ENCODE measurements at places on chromosomes 1 and 21.

DNA sequence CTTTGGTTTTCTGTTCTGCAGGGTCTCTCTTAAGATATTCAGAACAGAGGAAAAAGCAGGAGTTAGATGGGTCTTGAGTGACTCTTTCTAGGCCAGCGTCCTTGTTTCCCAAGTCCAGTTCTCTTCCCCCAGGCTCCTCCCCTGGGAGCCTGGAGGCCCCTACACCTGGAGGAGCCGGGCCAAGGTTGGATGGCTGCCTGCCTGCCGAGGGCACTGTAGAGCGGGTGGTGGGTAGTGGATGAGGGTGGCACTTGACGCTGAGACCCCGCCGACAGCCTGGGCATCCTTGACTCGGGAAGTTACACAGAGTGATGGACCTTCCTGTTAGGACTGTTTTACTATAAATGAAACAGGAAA is 17.4 kb upstream of the KANK4 start:
- no peak for DNase-seq

DNA sequence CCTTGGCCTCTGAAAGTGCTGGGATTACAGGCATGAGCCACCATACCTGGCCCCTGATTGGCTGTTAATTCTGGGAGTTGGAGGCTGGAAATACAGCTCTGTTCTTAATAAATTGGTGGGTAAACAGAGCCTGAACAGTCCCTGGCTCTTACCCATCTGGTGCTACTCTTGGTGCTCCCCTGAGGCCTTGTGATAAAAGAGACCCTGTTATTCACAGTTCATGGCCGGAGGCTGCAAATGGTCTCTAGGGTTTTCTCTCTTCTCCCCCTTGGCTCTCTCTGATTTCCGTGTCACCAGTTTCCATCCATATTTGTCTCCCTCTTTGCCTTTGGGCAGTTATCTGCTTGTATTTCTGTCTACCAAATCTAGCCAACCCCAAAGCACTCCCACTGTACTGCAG is 17.2 kb downstream of the NFASC start:
- no peak for DNase-seq

- no peak for DNase-seq
These were observed 186.4 kb upstream of the ZNHIT6 start for GRCh38 chr1:85894651-85895050.

- no peak for DNase-seq
These were observed 75.4 kb downstream of the AHCTF1 start for GRCh38 chr1:246856371-246856770.

DNA sequence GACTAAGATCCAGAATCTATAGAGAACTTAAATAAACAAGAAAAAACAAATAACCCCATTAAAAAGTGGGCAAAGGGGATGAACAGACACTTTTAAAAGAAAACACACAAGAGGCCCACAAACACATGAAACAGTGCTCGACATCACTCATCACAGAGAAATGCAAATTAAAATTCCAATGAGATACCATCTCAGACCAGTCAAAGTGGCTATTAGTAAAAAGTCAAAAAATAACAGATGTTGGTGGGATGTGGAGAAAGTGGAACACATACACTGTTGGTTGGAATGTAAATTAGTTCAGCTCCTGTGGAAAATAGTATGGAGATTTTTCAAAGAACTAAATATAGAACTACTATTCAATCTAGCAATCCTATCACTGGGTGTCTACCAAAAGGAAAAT is 143.1 kb downstream of the IFI44 start:
- DNase-seq: no peak

- no peak for DNase-seq
These were observed 23.5 kb downstream of the NTPCR start for GRCh38 chr1:232973652-232974611.

GRCh38 chr1:89201106-89201794 is 2.5 kb upstream of the GBP4 start:
- no peak for DNase-seq

DNA sequence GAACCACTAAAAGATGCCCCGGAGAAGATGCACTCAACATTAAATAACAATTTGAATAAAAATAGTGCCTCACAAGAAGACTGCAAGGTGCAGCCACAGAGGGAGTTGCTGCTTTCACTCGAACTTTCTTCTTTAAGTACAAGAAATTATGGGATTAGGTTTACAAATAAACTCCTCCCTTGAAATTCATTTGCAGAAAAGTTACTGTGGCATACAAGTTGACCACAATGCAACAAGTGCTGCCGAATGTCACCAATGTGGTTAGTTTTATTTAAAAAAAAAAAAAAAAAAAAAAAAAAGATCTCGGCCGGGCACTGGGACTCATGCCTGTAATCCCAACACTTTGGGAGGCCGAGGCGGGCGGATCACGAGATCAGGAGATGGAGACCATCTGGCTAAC is 76.8 kb upstream of the RAB4A start:
- DNase-seq: no peak

DNA sequence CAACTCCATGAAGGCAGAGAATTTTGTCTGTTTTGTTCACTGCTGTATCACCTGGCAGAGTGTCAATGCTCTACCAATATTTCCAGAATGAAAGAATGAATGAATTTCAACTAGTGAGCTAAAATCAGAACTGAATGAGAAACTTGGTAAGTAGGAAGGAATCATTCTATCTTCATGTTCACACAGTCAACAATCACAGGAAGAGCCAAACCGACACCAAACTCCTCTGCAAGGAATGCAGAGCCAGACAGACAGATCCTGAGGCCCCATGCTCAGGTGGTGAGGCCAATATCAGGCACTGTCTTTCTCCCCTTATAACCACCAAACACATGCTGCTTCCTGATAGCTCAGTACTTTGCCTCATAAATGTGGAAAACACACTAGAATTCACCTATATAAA is 139.1 kb downstream of the SLC45A1 start:
- no peak for DNase-seq

- no peak for DNase-seq
These were observed 76.5 kb downstream of the GALNT2 start for GRCh38 chr1:230143534-230143933.

DNA sequence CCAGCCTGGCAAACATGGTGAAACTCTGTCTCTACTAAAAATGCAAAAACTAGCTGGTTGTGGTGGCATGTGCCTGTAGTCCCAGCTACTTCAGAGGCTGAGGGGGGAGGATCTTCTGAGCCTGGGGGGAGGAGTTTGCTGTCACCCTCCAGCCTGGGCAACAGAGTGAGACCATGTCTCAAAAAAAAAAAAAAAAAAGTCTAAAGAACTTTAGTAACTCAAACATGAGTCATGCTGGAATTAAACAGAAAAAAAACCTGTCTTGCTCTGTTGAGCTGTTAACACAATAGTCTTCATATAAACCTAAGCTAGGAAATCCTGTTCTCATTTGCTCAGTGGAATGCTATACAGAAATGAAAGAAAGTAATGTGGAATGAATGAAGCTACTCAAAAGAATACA is 16.7 kb upstream of the DISP1 start:
- no peak for DNase-seq

DNA sequence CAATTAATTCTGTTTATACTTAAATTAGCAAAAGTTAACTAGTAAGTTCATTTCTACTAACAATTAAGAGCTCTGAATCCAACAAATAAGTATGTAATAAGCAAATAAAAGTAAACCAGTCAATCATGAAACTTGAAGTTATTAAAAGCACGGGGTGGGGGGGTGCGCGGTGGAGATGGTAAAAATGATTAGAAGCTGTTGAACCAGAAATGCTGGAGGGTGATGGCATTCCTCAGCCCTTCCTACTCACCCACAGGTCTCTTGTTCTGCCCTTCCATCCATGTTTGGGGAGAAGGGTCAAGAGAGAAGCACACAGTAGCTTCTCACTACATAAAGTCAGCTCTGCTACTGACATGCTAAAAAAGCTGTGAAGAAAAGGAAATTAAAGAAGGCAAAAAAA is 63.5 kb downstream of the AKT3 start:
- no peak for DNase-seq

GRCh38 chr1:173050865-173051264 is at the start of gene TNFSF18:
Gene TNFSF18, minus strand, starts transcription at chr1:173050941. Its CDS starts 45 bp downstream, at chr1:173050896.
- no peak for DNase-seq

DNA sequence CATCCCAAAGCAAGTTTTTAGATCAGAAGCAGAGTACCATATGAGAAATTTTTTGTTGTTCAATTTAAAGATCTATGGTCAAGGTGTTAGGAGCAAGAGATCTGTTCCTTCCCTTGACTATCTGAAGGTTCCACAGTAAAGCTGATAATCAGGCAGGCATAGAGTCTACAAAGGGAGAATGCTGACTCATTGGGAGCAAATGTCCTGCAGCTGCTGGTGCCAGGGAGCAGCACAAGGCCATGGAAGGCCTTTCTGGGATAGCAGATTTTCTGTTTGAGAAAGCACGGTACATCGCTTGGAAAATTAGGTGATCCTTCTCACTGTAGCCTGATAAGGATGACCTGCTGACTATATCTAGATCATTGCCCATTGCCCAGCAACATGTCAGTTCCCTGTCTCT is 210.1 kb upstream of the C1orf87 start:
- DNase-seq: no peak

GRCh38 chr1:41525891-41526587 is 41.6 kb upstream of the EDN2 start:
- DNase-seq: no peak

- DNase-seq: no peak
These were observed 40.0 kb downstream of the S1PR1 start for GRCh38 chr1:101276818-101277217.

GRCh38 chr1:29223521-29223920 is 7.2 kb downstream of the MECR start:
- DNase-seq: no peak

DNA sequence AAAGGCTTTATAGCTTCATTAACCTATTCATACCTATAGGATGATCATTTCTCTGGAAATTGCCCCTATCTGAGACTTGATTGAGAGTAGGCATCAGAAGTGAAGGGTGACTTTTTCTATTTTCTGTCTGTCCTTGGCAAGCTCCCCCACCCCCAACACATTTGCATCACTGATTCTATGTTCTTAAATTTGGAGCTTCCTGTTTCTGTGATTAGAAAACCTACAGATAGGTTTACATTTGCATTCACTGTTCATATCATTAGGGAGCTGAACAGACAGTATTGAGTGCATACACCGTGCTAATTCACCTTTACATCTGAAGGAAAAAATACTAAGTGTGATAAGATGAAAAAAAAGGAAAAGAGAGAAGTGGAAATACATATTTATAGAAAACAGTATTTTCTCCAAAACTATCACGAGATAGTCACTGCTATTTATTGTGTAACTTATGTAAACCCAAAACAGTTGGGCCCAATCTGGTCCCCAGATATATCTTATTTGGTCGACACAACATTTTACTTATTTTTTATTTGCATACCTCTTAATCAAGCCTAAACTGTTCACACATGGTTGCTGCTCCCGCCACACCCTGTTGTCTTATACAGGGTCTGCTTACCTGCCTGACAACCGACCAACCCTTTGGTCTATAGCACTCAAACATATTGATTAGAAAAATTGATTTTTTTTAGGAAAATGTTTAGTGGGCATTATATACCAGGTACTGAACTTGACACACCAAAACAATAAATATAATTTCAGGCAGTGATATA is 218.8 kb downstream of the NTNG1 start:
- DNase-seq: no peak

GRCh38 chr1:59543211-59543668 is 246.3 kb downstream of the FGGY start:
- no peak for DNase-seq

- no peak for DNase-seq
These were observed 15.7 kb downstream of the COL6A2 start for GRCh38 chr21:46113497-46114176.

- no peak for DNase-seq
These were observed 92.3 kb downstream of the CTH start for GRCh38 chr1:70503358-70503757.

DNA sequence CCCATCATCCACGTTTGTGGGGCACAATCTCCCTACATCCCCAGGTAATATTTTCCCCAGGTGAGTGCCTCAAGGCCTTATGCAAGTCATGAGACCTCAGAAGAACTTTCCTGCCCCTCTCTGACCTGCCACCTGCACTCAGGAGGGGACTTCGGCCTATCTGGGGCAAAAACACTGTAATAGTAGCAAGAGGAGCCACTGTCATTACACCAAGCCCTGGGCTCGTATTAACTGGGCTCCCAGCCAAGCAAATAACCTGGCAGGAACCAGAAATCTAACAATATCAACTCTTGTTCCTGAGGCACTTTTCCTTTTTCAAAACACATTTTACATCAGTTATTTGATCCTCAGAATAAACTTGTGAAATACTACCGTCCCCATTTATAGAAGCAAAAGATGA is 30.9 kb downstream of the LAMB3 start:
- no peak for DNase-seq

DNA sequence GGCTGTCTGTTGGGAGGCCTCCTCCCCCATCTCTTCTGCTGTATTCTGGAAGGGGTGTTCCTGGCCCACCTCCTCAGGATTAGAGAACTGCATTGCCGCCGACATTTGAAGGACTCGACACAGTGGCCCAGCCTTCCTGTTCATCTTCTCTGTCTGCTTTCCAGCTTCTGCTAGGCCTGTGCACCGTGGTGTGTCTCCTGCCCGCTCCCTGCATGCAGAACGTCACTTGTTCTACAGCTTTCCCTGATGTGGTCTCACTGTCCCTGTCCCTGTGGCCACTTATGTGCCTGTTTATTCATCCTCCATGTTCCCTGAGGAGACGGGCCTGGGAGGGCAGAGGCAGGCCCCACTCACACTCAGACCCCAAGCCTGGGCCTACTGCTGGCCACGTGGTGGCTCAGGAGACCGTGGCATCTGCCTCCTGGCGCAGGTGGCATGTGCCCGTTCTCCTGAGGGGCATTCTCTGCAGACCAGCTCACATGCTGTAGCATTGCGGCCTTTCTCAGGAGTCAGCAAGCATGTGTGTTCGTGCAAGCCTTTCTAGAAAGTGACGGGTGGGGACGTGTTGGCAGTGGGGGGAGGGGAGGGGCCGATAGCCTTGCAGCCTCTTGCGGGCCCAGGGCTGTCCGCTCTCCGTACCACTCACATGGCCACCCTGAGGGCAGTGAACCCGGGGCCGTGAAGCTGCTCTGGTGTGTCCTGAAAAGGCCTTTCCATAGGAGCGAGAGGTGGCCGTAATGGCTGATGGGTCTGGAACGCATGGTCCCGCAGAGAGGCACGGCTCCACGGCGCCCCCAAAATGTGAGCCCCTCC is 35.9 kb downstream of the POFUT2 start:
- no peak for DNase-seq

GRCh38 chr1:76374086-76374485 is 299.5 kb downstream of the ST6GALNAC3 start:
- DNase-seq: no peak

GRCh38 chr1:39243302-39243701 is 38.8 kb downstream of the MACF1 start:
- no peak for DNase-seq

- DNase-seq: no peak
These were observed 33.4 kb upstream of the ZNF496 start for GRCh38 chr1:247365023-247365422.

- DNase-seq: no peak
These were observed 227.4 kb downstream of the SDCCAG8 start for GRCh38 chr1:243483071-243483771.

DNA sequence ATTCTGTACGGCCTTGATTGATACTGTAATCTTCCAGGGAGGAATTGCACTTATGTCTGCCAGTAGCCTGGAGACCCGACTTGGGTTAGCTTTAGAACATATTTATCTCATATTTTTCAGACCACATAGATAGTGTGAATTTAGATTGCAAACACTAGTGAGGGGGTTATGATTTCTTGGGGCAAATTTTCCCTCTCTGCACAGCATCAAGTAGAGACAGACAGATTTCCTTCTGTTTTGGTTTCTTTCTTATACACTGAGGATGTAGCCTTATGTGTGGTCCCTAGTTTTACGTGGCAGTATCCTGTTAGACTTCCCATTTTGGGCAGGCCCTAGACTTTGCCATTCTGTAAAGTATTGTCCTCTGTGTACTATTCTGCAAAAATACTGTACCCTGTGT is 29.0 kb downstream of the SOAT1 start:
- DNase-seq: no peak

Data from activated CD4-positive, alpha-beta T cell treated with anti-CD3 and anti-CD28 coated beads, Interleukin-2, amount 50 U/mL, for 24 hours (primary cell).